ENCODE measurements at places on chromosomes 13 and 19.

DNA sequence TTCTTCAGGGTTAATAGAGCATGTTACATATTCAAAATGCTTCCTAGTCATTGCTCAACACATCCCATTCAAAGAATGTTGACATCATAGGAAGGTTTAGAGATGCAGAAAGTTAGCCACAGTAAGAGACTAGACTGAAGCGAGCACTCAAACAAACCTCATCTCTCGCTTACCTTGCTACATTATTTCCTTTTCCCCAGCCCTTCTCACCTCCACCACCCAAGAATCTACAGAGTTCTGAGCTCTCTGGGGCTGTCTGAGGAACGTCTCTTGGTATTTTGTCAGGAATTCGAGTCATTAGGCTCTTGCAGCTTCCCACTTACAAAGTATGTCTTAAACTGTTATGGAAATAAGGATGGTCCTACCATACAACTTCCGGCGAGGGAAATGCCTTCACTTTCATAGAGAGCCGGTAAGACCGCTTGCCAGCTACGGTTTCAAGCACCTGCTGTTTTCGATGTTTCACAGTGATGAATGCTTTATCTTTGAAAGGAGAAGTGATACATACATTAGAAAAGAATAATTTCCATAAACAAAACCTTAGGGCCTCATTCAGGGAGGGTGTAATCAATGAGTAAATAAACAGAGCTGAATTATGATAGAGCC is 65.1 kb downstream of the FLT1 start:
- H3K36me3 ChIP-seq, result peaks cover 6% of the 10 kb centered on the region
- no peak overlapping the region for H3K4me3 ChIP-seq
- H3K4me1 ChIP-seq, result peaks cover 6% of the 10 kb centered on the region
- no peak for DNase-seq

GRCh38 chr13:29428310-29429181 is 166.9 kb downstream of the SLC7A1 start:
- peaks cover 9% of the 10 kb centered on the region for H3K4me1 ChIP-seq
- H3K27me3 ChIP-seq, result peaks cover 64% of the 10 kb centered on the region
- H3K36me3 ChIP-seq, result no peaks in the 10 kb centered on the region
- DNase-seq, result peak; percentile 52
- no peak overlapping the region for H3K27ac ChIP-seq

- H3K27me3 ChIP-seq, result no peaks in the 10 kb centered on the region
- H3K4me3 ChIP-seq, result no peak overlapping the region
These were observed 1202.8 kb downstream of the DIAPH3 start for GRCh38 chr13:58960888-58961287.

GRCh38 chr19:12953138-12953798 is 3.8 kb downstream of the GADD45GIP1 start:
- no peak overlapping the region for H3K4me3 ChIP-seq
- H3K27me3 ChIP-seq, result no peaks in the 10 kb centered on the region
- H3K36me3 ChIP-seq, result peaks cover 40% of the 10 kb centered on the region
- peak overlapping the region; percentile 69 for H3K27ac ChIP-seq
- DNase-seq, result no peak

GRCh38 chr19:12834976-12835757 is 788 bp upstream of the RTBDN start:
- no peaks in the 10 kb centered on the region for H3K36me3 ChIP-seq
- H3K27ac ChIP-seq, result no peak overlapping the region
- H3K4me3 ChIP-seq, result peak overlapping the region; percentile 62
- peak; percentile 59 for DNase-seq
- H3K4me1 ChIP-seq, result peaks cover 31% of the 10 kb centered on the region
- H3K27me3 ChIP-seq, result peaks cover 94% of the 10 kb centered on the region
